Subcutaneous preadipocyte (primary cell): ENCODE measurements at places on chromosomes 16 and 17. TPM values are rescaled to one million over a fixed set of nuclear protein-coding genes. Genes with fewer than 3 reads are reported as not detected.

EZH1 gene
- total RNA-seq, result 26.5 and 26.6 TPM in 2 replicates

FSCN2 gene
- 0.59 and 2.2 TPM in 2 replicates for total RNA-seq

SLC16A5 gene
- total RNA-seq, result 6.8 and 8.1 TPM in 2 replicates

AGRP gene
- total RNA-seq, result not detected in 2 replicates

FA2H gene
- not detected in 2 replicates for total RNA-seq
